Fibroblast of skin of left biceps (primary cell): ENCODE measurements at places on chromosomes 2 and 18.

- no peak for DNase-seq
Measured at GRCh38 chr2:130385709-130386108, 29.9 kb downstream of the PTPN18 start.

DNA sequence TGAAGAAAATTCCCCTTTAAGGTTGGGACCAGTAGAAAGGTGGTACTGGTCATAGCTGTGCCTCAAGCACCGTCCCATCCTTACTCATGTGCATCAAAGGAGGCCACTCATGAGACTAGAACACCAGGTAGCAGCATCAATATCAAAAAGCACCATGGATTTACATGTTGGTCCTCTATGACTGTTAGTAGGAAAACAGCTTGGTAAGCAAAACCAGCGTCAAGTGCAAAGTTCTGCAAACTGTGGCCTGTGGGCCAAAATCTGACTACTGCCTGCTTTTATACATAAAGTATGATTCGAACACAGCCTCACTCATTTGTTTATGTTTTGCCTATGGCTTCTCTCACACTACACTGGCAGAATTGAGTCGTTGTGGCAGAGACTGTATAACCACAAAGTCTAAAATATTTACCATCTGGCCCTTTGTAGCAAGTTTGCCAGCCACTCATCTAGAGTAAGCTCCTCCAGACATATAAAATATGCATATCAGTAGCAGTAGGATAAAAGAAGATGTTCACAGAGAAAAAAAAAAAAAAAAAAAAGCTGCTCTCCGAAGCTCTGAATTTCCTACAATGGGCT, 119.7 kb upstream of the CTNNA2 start:
- DNase-seq: no peak

GRCh38 chr2:162330881-162331280, 12.4 kb upstream of the IFIH1 start:
- no peak for DNase-seq

DNA sequence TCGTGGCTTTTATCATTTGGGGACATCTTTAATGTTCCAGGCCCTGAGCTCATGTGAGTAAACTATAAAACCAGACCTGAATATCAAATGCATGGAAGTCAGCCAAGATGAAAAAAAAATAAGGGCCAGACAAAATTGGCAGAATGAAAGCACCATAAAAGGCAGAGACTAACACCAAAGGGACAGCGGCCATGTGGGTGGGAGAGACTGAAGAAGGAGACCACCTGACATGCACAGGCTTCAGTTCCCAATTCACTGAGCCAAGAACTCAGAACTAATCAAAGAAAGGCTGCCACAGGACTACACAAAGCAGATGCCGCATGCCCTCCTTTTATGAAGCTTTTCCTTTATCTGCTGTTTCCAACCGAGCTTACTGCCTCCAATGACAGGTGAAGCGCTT, 267.1 kb downstream of the RAD51AP2 start:
- no peak for DNase-seq

GRCh38 chr2:135317375-135317774, 213.6 kb downstream of the ZRANB3 start:
- DNase-seq: no peak

- DNase-seq: no peak
Measured at GRCh38 chr2:74374509-74375205, 5.5 kb downstream of the DCTN1 start.

GRCh38 chr2:43345391-43345813, 119.0 kb upstream of the ZFP36L2 start:
- no peak for DNase-seq

DNA sequence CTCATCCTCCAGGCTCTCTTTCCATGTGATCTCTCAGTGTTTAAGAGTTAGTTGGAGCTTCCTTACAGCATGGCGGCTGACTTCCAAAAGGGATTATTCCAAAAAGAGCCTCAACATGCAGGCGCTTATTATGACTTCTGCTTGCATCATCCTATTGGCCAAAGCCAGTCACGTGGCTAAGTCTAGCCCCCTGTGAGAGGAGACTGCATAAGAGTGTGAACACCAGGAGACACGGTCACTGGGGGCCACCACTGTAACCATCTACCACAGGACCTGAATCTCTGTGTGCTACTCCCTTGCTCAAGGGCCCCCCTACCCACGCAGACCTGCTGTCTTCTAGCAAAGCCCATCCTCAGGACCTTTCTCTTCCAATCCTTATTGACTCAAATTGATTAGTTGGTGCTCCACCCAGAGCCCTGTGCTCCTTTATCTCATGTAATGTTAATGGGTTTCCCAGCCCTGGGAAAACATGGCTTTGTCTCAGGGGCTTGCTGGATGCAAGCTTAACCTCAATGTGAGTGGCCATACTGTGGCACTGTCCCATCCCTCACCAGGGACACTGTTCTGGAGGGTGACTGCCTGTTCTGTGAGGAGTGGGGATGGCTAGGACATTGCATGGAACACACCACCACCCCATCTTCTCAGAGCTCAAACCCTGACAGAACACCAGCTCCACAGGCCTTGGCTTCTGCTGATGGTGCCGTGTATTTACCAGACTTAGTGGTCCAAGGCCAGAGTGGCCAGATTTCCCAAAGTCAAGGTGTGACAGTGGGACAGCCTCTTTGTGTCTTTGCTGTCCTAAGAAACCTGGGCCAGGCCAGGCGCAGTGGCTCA, 4.2 kb downstream of the IL1RN start:
- DNase-seq: no peak

DNA sequence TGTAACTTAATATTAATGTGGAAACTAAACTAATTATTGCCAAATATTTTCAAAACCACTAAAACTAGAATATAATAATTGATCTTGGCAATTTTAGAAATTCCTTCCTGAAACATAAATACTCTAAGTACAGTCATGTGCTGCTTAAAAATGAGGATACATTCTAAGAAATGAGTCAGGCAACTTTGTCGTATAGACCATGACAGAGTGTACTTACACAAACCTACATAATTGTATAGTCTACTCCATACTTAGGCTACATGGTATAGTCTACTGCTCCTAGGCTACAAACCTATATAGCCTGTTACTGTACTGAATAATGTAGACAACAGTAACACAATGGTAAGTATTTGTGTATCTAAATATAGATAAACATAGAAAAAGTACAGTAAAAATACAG, 27.6 kb downstream of the FEZ2 start:
- no peak for DNase-seq

GRCh38 chr2:128384446-128384845, 65.8 kb upstream of the HS6ST1 start:
- DNase-seq: no peak

- DNase-seq: no peak
Measured at GRCh38 chr2:133532919-133533318, 35.3 kb downstream of the NCKAP5 start.

GRCh38 chr2:232097260-232097659, 135.7 kb downstream of the DIS3L2 start:
- no peak for DNase-seq

- no peak for DNase-seq
Measured at GRCh38 chr2:119696494-119697030, 17.6 kb downstream of the TMEM177 start.

- no peak for DNase-seq
Measured at GRCh38 chr2:96546797-96547196, 10.2 kb downstream of the ARID5A start.

DNA sequence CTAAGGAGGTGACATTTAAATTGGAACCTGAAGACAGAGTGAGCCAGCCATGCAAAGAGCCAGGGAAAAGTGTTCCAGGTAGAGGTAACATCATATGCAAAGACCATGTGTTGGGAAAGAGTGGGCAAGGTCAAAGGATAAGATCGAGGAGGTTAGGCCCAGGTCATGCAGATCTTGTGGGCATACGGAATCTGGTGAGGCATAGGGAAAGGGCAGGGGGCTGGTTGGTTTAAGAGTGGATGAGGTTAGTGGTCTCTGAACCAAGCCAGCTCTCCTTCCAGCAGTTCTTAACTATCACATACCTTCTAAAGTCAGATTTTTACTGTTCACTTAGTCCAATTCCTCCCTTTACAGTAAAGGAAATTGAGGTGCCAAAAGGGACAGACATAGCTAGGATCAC, 3.0 kb downstream of the ANKRD53 start:
- no peak for DNase-seq

GRCh38 chr2:42124011-42124785, 45.0 kb upstream of the EML4 start:
- DNase-seq: no peak

- DNase-seq: no peak
Measured at GRCh38 chr2:1656326-1656960, 87.9 kb downstream of the PXDN start.

- DNase-seq: no peak
Measured at GRCh38 chr2:231034291-231034882, 2.9 kb upstream of the C2orf72 start.

- no peak for DNase-seq
Measured at GRCh38 chr2:217972490-217972889, 30.3 kb downstream of the TNS1 start.

GRCh38 chr2:205954707-205955106, 131.3 kb downstream of the INO80D start:
- DNase-seq: no peak

GRCh38 chr18:59148192-59148591, 8.5 kb downstream of the SEC11C start:
- DNase-seq: no peak

GRCh38 chr2:9991221-9991620, 39.7 kb downstream of the GRHL1 start:
- DNase-seq: no peak

- DNase-seq: peak; percentile 11
Measured at GRCh38 chr2:107412981-107413380, 413.7 kb upstream of the RGPD4 start.

DNA sequence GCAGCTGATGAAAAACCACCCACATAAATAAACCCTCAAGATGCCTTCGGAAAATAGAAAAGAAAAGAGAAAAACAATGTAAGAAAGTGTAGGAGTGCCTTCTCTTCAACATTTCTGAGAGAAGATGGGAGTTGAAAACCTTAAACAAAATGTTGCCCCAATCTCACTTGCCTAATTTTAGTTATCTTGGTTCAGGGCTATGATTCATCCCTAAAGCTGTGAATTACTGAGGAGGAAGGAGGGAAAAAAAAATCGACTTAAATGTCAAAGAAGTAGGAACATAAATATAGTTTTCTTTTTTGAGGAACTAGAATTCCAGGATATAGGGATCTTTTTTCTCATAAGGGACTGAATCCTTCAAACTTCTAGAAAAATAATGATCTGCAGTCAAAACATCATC, 360.3 kb downstream of the TGIF1 start:
- no peak for DNase-seq

- DNase-seq: no peak
Measured at GRCh38 chr18:45667056-45667736, 51.9 kb downstream of the SLC14A2 start.

- peak; percentile 68 for DNase-seq
Measured at GRCh38 chr2:235300368-235301201, 193.3 kb upstream of the AGAP1 start.

DNA sequence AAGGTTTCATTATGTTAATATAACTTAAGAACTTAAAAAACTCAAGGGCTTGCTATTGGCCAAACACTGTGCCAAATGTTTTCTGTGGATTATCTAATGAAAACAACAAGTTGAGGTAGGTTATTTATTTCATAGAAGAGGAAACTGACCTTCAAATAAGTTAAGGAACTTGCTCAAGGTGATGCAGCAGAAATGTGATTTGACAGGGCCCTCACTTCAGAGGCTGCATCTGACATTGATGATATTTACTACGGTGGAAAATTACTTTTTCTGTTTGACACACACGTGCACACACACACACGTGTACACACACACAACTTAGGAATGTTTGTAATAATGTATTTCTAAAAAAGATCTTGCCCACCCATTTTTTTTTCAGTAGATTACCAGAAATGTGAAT, 137.2 kb upstream of the CXCR4 start:
- no peak for DNase-seq

GRCh38 chr2:4916094-4916493, 776.1 kb upstream of the SOX11 start:
- no peak for DNase-seq

- DNase-seq: no peak
Measured at GRCh38 chr18:4351005-4351404, 104.1 kb downstream of the DLGAP1 start.

- no peak for DNase-seq
Measured at GRCh38 chr2:50181212-50181611, 850.7 kb downstream of the NRXN1 start.

DNA sequence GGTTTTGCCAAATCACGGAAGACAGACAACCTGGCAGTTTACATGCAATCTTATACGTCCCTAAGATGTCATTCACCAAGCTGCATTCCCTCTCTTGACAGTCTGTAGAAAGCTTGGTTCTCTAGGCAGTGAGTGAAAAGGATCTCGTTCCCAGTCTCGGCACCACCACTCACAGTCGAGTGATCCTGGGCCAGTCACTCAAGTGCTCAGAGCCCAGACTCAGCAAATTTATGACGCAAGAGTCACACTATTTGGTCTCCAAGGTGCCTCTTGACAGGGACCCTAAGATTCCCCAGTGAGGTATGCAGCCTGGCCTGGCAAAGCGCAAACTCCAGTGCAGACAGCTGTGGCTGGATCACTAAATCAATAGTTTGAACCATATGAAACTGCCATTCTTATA, 77.9 kb downstream of the EIPR1 start:
- DNase-seq: no peak
